ENCODE measurements at places on chromosomes 12 and 14. TPM values are rescaled to one million over a fixed set of nuclear protein-coding genes. Genes with fewer than 3 reads are reported as not detected.
A peak's percentile ranks its signal among the peaks of the same experiment; 100 is the strongest.

Gene PPP1CC
- 139 TPM for total RNA-seq

Gene CIPC
- total RNA-seq = 71.8 TPM

DNA sequence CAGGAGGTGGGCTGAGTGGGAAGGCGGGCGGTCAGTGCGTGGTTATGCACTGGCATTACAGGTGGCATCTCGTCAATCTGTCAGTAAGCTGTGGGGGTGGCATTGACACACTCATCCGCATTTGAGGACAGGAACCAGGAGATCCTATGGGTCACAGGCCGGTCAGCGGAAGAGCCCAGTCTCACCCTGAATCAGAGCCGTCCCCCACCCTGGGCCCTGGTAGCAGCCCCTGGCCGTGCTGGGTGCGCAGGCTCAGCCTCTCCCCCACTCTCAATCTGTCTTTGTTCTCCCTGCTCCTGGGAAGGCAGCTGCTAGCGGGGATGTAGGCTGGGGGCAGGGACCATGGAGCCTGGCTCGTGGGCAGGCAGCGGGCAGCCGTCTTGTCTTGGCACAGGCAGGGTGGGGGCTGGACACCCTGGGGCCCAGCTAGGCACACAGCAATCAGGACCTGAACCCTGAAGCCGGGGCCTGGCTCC is 5.1 kb downstream of the INF2 start:
- no peak for DNase-seq

- DNase-seq = peak; percentile 35
Observed at GRCh38 chr14:77474479-77475177, 16.7 kb downstream of the AHSA1 start.

DNA sequence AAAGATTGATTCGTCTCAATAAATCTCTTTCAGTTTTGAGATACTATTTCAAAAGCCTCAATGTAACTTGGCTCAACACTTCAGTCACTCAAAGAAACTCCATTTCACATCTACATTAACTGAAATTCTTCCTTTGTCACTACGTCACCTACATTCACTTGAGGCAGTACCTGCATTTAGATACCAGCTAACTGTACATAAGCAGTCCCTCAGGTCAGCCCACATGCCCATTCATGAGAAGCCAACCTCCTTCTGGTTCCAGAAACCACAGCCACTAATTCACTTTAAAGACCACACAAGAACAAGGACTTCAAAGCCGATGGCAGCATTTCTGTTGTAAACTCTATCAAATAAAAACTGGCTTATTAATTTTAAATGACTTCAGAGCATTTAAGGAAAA is 43.0 kb downstream of the SETD3 start:
- DNase-seq = no peak

- no peak for DNase-seq
Observed at GRCh38 chr12:26378711-26379110, 183.3 kb downstream of the SSPN start.

- DNase-seq = no peak
Observed at GRCh38 chr12:125149160-125150108, 84.2 kb downstream of the AACS start.

DNA sequence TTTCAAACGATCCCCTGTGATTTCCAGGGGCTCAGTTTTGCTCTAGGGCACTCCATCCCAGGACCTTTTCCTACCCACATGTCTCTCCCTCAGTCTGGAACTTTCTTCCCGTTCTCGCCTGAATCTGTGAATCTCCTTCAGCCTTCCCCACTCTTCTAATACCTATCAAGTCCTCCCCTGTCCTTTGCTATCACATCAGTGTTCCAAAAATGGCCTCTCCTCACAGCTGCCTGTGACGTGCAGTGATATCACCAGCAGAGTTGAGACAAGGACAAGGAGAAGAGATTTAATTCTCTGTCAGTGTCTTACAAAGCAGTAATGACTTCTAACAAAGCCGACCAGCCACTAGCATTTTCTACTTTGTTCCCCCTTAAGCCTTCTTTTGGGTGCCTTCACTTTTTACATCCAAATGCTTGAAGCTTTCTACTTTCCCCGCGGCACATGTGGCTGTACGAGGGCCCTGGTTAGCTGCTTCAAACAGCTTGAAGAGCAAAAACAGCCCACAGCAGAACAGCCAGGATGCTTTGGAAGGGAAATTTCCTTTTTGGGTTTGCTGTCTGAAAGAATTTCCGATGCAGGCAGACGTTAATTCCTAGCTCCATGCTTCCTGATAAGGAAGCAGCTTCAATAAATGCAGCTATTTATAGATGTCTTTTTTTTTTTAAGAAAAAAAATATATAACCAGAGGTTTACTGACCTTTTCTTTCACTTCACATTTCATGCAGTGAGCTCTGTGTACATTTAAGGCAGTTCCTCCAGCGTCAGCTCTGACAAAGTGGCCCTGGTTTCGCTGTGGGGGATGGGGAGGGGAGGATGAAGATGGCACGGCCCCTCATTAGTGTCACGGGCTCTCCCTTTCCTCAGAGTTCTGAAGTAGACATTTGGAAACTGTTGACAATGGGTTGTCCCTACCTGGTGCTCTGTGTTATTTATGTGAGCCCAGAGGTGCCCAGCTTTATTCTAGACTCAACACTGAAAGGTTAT is 109.3 kb downstream of the ETV6 start:
- DNase-seq = peak; percentile 46

DNA sequence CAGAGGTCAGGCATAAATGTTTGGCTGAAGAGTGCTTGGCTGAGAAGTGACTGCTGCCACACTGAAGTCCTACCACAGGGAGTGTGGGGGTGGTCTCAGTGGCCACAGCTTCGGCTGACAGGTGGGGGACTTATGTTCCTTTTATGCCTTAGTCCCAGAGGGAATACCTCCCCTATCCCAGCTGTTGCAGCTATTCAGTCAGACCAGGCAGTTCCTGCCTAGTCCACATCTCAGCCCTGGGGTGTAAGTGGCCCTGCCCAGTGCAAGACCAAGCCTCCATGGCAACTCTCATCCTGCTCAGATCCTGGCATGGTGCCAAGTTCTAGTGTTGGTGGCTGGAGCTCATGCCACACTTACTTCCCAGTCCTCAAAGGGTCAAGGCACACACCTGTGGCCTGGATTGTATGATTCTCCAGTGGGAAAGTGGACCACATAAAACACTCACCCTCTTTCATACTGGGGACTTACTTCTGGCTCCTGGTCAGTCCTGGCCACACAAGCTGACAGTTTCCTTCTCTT is 161.3 kb upstream of the CAND1 start:
- no peak for DNase-seq

DNA sequence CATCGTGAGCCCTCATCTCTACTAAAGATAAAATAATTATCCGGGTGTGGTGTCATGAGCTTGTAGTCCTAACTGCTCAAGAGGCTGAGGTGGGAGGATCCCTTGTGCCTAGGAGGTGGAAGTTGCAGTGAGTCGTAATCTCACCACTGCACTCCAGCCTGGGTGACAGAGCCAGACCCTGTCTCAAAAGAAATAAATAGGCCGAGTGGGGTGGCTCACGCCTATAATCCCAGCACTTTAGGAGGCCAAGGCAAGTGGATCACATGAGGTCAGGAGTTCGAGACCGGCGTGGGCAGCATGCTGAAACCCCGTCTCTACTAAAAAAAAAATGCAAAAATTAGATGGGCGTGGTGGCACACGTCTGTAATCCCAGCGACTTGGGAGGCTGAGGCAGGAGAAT is 70.9 kb downstream of the RESF1 start:
- DNase-seq = no peak

DNA sequence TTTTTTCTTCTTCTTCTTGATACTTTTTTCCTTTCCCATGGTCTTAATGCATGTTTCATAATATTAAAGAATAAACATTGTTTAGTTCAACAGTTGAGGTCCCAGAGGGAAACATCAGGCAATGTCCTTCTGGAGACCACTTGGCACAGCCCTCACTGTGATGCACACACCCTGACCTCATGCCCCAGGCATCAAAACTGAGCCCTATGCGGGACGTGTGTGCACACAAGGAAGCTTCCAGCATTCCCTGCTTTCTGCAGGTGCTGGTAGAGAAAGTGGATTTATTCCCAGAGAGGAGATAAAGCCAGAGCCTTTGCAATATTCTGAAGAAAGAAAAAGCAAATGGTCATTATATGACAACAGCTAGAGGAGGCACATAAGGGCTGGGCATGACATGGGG is 16.0 kb upstream of the CMKLR1 start:
- no peak for DNase-seq

DNA sequence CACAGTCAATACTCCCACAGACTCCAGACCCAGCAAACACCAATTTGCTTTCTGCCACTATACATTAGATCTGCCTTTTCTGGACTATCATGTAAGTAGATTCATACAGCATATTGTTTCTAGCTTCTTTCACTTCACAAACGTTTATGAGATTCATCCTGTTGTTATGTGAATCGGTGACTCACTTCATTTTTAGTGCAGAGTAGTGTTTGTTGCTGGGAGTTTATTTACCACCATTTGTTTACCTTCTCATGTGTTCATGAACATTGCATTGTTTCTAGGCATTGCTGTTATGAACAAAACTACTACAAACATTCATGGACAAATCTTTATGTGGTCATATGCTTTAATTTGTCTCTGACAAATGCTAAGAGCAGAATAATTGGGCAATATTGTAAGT is 807.8 kb upstream of the TMEM132C start:
- no peak for DNase-seq

DNA sequence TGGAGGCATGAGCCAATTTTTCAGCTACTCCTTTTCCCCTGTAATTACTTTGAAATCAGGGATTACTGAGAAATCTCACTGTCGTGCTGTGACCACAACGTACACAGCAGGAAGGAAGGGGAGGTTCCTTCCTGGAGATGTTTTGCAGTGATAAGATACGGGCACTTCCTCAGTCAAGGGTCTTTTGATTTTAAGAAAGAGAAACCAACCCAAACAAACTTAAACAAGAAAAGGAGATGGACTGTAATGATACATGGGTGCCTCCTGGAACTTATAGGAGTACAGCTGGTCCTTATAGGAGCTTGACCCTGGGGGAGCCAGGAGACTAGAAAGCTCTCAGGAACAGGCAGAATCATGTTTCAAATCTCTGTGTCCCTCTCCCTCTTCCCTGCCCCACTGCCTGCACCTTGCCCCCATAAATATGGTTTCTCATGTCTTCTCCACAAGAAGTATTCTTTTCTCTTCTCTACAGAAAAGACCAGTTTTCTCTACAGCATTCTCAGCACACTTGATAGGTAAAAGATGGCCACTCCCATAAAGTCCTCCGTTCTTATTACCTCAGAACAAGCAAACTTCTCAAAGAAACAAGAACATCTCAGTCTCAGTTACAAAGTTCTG is 281.1 kb upstream of the AMIGO2 start:
- DNase-seq = no peak

DNA sequence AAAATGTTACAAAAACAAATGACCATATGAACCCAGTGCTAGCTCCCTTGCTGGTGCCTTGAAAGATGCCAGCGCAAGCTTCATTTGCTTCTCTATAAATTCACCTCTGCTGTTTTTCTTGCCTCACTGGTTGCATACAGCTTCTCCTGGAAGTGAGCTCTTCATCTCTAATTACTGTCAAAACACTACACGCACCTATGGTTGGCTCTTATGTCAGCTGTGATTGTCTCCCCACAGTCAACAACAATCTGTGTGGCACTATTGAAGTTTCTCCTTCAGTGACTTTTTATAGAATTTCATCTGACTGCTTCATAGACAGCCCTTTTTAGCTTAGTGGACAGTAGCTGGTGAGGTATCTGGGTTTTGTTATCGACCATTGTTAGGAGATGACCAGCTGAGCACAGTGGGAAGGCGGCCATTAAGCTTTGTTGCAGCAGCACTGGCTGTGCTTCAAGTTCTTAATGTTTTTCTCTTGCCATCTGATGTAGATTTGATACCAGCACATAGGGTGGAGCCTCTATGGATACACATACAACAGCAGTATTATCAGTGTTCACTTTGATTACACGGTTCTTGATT is 131.8 kb downstream of the KITLG start:
- no peak for DNase-seq

GRCh38 chr14:24372701-24373416 is 4.9 kb downstream of the NFATC4 start:
- peak; percentile 39 for DNase-seq

GRCh38 chr14:104981699-104982541 is 3.7 kb upstream of the CLBA1 start:
- no peak for DNase-seq

Gene SOAT2
- total RNA-seq = 0.82 TPM

Gene MAP3K9
- 0.51 TPM for total RNA-seq

Gene CLEC1B
- 0.35 TPM for total RNA-seq

- no peak for DNase-seq
Observed at GRCh38 chr12:62738616-62739015, 196.3 kb downstream of the PPM1H start.

Gene RDH16
- total RNA-seq = 0.29 TPM

Gene LMNTD1
- not detected for total RNA-seq

DNA sequence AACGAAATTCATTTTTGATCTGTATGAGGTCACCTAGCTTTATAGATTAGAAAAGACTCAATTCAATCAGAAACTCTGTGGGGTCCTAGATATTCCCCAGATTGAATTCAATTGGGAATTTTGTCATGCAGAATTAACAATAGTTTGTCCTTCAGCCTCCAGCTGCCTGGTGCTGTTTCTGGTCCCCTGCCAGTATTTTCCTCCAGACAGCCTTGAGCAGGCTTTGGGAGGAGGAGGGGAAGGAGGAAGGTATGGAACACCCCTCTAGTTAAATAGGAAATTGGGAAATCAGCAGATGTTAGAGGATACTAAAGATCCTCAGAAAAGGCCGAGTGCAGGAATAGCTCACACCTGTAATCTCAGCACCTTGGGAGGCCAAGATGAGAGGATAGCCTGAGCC is 10.6 kb downstream of the GRIP1 start:
- no peak for DNase-seq

Gene DEPDC4
- 11.1 TPM for total RNA-seq

Gene BCL7A
- total RNA-seq = 0.88 TPM

Gene IRAK3
- total RNA-seq = 39.7 TPM

- no peak for DNase-seq
Observed at GRCh38 chr14:104399432-104400155, 180.0 kb upstream of the C14orf180 start.

Gene BMP4
- 12.9 TPM for total RNA-seq

DNA sequence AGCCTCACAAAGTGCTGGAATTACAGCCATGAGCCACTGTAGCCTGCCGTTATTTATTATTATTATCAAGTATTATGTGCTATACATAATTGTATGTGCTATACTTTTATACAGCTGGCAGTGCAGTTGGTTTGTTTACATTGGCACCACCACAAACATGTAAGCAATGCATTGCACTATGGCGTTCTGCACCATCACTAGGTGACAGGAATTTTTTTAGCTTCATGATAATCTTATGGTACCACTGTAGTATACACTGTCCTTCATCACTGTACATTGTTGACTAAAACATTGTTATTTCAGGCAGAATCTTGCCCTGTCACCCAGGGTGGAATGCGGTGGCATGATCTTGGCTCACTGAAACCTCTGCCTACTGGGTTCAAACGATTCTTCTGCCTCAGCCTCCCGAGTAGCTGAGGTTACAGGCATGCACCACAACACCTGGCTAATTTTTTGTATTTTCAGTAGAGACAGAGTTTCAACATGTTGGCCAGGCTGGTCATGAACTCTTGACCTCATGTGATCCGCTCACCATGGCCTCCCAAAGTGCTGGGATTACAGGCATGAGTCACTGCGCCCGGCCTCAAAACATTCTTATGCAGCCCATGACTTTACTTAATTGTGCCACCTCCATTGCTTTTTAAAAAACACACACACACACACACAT is 17.1 kb downstream of the MRPL42 start:
- DNase-seq = no peak

Gene MDM1
- total RNA-seq = 16.1 TPM

GRCh38 chr12:103973909-103974308 is 8.2 kb downstream of the TDG start:
- no peak for DNase-seq

All from uterus (tissue), 4 donors.